ENCODE measurements at places on chromosomes 2 and 18.

GRCh38 chr2:81598453-81598852, 1293.9 kb upstream of the LRRTM1 start:
- no peak for DNase-seq

GRCh38 chr2:156430236-156430979, 5.8 kb upstream of the GPD2 start:
- no peak for DNase-seq

DNA sequence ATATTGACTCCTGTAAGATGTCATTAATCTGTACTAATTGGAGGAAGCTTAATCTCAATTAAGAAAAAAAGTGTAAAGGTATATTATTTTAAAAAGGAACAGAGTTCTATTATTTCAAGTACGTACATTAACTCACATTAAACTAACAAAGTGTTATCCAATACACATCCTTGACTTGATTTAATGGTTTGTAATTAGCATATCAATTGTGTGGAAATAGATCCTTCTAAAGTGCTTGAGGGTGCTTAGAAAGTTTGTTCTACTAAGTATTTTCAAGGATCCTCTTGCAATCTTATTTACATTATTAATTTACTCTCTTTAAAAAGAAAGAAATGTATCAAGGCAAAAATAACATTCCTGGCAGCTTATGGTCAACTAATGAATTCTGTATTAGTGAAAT, 720.3 kb downstream of the KCNJ3 start:
- DNase-seq = no peak

DNA sequence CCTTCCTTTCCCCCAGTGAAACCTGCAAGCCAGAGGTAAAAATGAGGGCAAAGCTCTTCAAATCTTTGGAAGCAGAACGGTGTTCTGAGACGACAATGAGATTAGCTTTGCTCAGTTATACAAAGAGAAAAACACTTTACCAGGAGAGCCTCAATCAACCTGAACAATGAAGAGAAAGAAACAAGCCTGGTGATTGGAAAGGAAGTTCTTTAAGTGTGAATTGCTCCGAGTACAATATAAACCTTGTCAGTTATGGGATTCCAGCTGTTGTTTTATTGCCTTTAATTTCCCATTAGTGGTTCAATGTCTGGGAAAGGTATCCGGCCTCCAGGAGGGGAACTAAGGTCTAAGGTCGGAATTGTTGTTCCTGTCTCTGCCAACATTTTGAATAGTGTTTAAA, 901.6 kb downstream of the EPHA4 start:
- DNase-seq = no peak

DNA sequence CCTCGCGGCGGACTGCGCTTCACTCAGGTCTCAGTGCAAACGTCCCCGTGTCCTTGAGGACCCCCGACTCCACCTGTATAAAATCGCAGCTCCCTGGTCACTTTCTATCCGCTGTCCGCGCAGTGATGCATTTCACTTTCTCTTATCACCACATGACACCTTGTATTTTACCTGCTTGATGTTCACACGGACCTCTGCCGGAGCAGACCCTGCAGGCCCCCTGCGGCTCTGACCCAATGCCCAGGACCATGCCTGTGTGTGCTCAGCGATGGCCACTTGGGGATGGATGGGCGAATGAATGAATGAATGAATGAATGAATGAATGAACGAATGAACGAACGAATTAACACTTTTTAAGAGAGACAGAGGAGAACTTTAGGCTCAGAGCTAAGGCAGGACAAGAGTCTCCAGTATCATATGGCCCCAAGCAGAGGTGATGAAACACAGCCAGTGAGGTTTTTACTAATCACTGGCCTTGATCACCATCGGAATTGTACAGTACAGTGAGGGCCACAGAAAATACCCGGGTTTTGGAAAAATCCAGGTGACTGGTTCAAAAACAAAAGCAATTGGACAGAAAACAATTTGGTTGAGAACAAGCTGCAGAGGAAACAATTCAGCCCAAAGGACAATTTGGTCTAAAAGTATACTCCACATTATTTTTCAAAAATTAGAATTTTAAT, 12.3 kb downstream of the ASPRV1 start:
- DNase-seq = no peak

Measured in cerebellar nuclear complex (tissue), 1 donor.